Myocyte (in vitro differentiated cells): ENCODE measurements at places on chromosomes 1 and 21. TPM values are rescaled to one million over a fixed set of nuclear protein-coding genes. Genes with fewer than 3 reads are reported as not detected.

Gene APCS
- not detected in 2 replicates for total RNA-seq

Gene ATPAF1
- total RNA-seq: 55.1 and 67.9 TPM in 2 replicates

Gene VWA1
- total RNA-seq: 0.52 and 1.0 TPM in 2 replicates

Gene ANGPTL1
- 2.5 and 7.1 TPM in 2 replicates for total RNA-seq

Gene TRIM46
- total RNA-seq: 0.62 and 0.94 TPM in 2 replicates

Gene CYP4A11
- not detected in 2 replicates for total RNA-seq

Gene SLC1A7
- 0.21 and 0.29 TPM in 2 replicates for total RNA-seq

Gene FAM72C
- total RNA-seq: 0.36 and 0.96 TPM in 2 replicates

DNA sequence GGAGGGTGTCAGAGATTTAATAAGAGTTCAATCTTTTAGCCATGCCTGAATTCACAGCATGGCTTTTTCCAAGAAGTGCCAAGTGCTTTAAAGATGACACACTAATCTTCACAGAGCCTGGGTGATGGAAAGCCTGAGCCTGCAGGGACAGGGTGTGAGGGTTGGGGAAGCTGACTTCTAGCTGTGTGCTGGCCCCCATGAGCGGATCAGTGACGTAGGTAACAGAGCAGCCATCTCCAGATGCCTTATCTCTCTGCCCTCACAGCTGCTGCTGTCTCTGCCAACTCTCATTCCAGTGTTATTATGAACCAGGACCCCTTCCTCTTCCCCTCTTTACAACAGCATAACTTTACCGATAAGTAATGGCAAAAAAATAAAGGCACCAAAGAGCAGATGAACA is 30.6 kb downstream of the FAM78B start:
- no peak for DNase-seq

DNA sequence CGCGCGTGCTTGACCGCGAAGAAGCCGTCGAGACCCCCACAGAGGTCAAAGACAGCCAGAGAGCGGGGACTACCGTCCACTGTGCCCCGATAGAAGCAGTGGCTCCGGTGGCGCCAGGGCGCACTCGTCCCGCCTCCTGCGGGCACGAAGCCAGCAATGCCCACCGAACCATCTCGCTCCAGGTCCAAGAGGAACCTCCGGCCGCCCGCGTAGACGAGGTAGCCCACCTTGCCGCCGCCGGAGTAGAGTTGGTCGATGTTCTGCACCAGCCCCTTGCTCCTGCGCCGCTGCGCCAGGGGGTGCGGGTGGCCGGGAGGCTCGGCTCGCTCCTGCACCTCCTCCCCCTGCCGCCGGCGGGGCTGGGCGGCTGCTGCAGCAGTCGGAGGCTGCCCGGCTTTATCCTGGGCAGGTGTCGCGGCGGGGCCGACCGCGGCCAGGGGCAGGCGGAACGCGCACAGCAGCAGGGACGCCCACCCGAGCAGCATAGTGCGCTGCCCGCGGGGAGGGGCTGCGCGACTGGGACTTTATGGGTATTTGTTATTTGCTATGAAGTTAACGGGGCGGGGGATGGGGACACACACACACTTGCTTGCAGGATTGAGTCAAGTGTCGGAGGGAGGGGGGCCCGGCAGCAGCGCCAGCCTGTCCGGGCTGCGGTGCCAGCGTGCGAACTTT is 844 bp downstream of the ADAMTS5 start:
- peak; percentile 79 for DNase-seq

DNA sequence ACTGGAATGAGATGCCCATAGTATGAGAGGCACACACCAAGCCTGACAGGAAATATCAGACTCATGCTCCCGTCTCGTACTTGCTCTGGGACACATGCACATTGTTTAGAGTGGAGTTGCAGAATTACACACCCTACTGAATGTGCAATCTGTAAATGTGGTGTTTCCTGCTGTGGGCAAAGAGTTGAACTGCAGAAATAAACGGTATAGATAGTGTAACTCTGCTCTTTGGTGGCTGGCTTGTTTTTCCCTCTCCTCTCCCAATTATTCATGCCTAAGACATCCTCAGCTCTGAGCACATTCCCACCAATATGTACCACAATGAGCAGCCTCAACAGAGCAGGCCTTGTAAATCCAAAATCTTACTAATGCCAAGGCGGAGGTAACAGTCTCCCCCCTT is 90.1 kb upstream of the DIRAS3 start:
- no peak for DNase-seq

- DNase-seq: no peak
Measured at GRCh38 chr1:47705517-47706130, 267.8 kb downstream of the FOXD2 start.

DNA sequence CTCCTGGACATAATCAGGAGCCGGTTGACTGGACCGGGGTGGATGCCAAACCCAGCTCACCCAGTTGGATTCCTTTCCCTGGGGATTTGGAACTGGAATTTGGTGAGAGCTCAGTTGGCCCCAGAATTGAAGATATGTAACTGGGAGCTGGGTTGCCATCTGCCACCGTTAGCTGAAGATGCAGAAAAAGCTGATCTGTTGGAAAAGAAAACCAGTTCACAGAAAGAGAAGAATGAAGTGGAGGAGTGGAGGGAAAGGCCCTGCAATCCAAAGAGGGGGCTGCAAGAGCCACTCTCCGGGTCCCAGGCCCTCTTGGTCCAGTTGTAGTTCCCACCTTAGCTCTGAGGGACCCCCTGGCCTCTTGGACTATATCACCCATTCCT is 16.0 kb downstream of the TEX35 start:
- DNase-seq: no peak

DNA sequence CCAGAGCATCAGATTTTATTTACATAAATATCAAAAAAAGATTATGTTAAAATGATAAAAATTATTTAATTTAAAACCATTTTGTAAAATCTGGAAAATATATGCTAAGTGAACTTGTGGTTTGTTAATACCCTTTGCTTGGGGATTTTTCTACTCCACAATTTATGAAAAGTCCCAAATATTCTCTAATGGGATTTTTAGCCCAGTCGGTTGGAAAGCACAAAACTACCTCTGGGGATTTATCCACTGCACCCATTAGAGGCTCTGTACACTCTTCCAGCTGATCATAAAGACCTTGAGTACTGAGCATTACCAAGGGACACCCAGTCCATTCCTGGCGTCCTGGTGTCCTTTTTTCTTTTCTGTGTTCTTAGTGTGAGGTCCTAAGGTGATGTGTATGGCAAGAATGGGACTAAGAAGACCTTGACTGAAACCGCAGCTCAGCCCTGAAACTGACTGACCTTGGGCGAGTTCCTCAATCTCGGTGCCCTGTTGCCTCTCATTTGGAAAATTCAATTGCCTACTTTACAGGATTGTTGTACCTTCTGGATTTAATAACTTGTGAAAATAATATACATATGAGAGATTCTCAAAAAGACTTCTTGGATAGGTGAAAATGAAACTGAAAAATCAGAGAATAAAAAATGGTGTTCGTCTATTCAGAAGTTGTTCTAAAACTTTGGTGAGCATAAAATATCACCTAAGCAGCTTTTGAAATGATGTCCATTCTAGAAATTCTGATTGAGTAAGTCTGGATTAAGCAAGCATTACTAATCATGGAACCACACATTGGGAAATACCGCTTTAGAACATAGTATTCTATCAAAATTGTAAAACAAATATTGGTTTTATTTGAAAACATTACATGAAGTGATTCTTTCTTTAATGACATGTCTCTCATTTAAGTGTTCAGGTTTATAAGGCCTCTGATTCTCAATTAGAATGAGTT is 21.5 kb upstream of the SAMSN1 start:
- DNase-seq: no peak

- no peak for DNase-seq
Measured at GRCh38 chr21:35163411-35163810, 114.3 kb upstream of the RUNX1 start.

GRCh38 chr1:26530895-26531598 is 1.5 kb downstream of the RPS6KA1 start:
- DNase-seq: peak; percentile 16

GRCh38 chr1:191698246-191698645 is 460.0 kb upstream of the RGS18 start:
- DNase-seq: no peak

- DNase-seq: no peak
Measured at GRCh38 chr21:27688773-27689172, 721.9 kb upstream of the ADAMTS5 start.

DNA sequence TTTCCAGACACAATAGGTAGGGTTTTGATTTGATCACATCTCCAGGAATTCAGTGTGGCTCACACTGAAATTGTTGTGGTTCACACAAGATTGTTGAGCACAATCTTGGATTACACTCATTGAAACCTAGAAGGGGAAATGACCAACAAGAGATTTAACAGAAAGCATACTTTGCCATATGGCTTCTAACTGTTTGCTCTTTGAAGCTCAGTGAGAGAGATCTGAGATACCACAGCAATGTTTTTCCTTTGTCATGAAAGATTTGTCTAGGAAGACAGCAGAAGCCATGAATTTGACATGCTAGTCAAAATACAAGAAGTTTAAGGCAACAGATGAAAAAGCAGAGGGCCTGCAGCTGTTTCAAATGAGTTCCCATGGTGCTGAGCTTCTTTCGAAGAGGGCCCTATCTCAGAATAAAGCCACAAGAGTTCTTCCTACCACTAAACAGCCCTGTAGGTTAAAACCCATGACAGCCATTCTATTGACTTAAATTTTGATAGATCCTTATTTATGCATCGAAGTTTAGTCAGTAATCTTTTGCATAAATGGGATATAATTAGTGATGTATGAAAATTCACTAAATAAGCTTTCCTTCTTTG is 650.4 kb downstream of the LTN1 start:
- peak; percentile 52 for DNase-seq

DNA sequence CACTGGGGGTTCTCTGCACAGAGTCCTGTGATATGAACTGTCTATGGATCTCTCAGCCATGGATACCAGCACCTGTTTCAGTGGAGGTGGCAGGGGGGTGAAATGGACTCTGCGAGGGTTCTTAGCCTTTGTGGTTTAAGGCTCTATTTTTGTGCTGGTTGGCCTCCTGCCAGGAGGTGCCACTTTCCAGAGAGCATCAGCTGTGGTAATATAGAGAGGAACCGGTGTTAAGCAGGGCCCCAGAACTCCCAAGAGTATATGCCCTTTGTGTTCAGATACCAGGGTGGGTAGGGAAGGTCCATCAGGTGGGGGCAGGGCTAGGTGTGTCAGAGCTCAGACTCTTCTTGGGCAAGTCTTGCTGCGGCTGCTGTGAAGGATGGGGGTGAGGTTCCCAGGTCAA is 330.0 kb upstream of the PLD5 start:
- DNase-seq: peak; percentile 46

DNA sequence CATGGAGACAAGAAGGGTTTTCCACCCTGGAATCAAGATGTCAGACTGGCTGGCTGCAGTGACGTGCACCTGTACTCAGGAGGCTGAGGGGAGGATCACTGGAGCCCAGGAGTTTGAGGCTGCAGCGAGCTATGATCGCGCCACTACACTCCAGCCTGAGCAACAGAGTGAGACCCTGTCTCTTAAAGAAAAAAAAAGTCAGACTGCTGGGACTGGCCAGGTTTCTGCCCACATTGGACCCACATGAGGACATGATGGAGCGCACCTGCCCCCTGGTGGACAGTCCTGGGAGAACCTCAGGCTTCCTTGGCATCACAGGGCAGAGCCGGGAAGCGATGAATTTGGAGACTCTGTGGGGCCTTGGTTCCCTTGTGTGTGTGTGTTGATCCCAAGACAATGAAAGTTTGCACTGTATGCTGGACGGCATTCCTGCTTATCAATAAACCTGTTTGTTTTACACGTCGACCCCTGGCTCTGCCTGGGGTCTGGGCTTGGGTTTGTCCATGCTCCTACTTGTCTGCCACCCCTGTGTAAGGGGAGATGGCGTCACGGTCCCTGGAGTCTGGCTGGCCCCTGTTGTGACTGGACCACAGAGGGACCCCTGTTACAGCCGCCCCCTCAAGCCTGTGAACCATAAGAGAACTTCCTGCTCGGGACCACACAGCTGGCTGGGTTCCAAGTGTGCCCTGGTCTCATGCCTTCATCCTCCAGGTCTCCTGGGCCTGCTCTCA is 20.9 kb upstream of the VPS13D start:
- peak; percentile 82 for DNase-seq

DNA sequence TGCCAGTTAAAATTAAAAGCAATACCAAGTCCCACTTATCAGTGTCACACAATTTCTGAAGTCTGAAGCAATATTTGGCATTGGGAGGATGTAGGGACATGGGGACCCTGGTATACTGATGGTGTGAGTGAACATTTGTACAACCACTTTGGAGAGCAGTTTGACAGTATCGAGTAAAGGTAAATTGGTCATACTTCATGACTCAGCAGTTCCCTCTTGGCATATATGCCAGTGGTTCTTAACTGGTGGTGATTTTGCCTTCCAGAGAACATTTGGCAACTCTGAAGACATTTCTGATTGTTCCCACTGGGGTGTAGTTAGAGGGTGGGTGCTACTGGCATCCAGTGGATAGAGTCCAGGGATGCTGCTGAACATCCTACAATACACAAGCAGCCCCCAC is 19.7 kb downstream of the FMOD start:
- no peak for DNase-seq

- no peak for DNase-seq
Measured at GRCh38 chr1:59752556-59753414, 62.0 kb upstream of the HOOK1 start.
